GM23248 (cell line): ENCODE measurements at places on chromosomes 1 and 21. TPM values are rescaled to one million over a fixed set of nuclear protein-coding genes. Genes with fewer than 3 reads are reported as not detected.

- no peak for DNase-seq
These were observed 432.3 kb downstream of the DPYD start for GRCh38 chr1:97488530-97488929.

The SLC6A17 gene
- polyA plus RNA-seq, result 0.34 and 0.45 TPM in 2 replicates

DNA sequence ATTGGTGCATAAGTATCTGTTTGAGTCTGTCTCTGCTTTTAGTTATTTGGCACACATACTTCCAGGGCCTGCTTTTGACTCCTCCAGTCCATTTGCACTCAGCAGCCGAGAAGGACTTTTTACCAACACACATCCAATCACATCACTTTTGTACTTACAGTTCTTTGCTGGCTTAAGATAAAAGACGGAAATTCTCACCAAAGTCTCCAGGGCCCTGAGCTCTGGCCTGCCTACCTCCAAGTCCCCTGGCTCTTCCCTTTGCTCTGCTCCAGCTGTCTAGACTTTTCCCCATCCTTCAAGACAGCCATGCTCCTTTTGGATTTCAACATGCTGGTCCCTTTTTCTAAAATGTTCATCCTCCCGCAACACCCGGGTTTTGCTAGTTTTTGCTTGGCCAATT lies 2.2 kb upstream of the EVA1C start:
- no peak for DNase-seq

The OR2M4 gene
- not detected in 2 replicates for polyA plus RNA-seq

DNA sequence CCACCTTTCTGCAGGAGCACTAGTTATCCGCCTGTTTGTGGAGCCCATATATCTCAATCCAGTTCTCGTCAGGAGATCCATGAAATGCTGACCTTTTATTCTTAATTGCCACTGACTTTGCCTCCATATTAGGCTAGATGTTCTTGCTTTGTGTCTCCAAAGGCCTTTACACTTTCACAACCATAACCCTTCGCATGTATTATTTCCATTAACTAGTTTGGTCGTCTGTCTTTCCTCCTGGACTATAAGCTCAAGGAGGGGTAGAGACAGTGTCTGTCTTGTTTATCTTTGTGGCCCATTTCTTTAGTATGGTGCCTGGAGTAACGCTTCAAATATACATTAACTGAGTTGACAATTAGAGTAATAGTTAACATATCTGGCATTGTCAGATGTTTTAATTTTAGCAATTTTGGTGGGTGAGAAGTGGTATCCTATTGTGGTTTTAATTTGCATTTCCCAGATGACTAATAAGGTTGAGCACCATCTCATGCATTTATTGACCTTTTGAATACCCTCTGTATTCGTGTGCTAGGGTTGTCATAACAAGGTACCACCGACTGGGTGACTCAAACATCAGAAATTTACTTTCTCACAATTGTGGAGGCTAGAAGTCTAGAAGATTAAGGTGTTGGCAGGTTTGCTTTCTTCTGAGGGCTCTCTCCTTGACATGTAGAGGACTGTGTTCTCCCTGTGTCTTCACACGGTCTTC lies 21.7 kb upstream of the IL12RB2 start:
- no peak for DNase-seq

GRCh38 chr1:6906783-6907182 lies 121.5 kb downstream of the CAMTA1 start:
- no peak for DNase-seq

- peak; percentile 21 for DNase-seq
These were observed 9.1 kb downstream of the IBA57 start for GRCh38 chr1:228174482-228175315.

- no peak for DNase-seq
These were observed 395.8 kb downstream of the PTPRU start for GRCh38 chr1:29631836-29632805.

DNA sequence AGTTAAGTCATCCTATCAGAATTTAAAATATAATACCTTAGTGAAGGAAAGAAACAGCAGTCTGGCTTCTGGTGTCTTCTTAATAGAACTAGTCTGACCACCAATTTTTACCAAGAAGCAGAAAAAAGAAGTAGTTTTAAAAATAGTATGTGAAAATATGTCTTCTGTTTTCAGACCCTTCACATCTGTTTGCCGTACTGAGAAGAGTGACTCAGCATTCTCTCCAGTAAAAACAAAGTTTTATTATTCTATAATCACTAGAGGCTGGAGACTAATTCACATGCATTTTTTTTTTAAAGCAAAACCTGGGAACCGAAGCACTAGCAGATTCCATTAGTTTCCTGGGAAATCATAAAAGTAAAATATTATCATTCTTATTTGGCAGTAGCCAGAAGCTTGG lies 163.8 kb downstream of the COL24A1 start:
- peak; percentile 62 for DNase-seq

The POU3F1 gene
- polyA plus RNA-seq, result not detected in 2 replicates

GRCh38 chr1:200405264-200405663 lies 4.6 kb downstream of the ZNF281 start:
- DNase-seq, result peak; percentile 20

The CELSR2 gene
- polyA plus RNA-seq, result 0.11 and 0.25 TPM in 2 replicates

The LCE2C gene
- 1.8 and 2.0 TPM in 2 replicates for polyA plus RNA-seq
